NCI-H187 (cell line): ENCODE measurements at places on chromosomes 5 and 9.

GRCh38 chr5:112738191-112738560 lies 491 bp downstream of the APC start:
- no peak for DNase-seq

DNA sequence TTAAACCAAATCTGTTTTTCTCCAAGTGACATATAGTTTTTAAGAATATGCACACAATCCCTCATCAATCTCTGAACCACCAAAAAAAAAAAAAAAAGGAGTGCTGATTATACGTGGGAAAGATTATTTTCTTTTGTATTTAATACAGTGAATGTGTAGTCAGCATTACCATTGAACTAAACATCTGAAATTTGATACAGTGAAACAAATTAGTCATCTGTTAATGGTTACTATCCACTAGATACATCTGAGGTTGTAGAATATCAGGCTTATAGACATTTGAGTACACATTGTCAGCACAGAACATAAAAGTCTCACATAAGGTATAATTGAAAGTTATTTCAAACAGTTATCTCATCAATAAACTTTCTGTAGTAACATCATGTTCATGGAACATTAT lies 87.0 kb downstream of the SLF1 start:
- DNase-seq: no peak

DNA sequence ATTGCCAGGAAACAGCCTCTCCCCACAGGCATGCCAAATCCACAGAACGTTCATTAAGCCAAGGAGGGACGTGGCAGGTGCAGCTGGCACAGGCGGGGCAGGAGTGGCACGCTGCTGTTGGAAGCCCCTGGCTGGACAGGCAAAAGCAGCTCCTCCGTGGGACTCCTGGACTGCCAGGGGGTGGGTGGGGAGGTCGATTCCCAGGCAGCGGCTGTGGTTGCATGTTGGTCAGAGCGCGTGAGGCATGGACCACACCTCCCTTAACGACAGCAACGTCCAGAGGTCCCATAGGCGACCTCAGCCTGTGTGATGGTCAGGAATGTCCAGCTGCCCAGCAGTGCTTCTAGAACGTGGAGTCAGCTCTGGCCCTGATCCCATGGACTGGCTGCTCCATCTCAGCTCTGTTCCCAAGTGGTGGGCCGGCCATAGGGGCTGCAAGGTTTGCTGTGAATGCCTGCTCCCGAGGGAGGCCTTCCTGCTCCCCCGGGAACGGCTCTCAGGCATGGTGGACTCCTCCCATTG lies 6.9 kb downstream of the SLC6A19 start:
- no peak for DNase-seq

GRCh38 chr5:3787604-3788003 lies 192.0 kb downstream of the IRX1 start:
- no peak for DNase-seq

DNA sequence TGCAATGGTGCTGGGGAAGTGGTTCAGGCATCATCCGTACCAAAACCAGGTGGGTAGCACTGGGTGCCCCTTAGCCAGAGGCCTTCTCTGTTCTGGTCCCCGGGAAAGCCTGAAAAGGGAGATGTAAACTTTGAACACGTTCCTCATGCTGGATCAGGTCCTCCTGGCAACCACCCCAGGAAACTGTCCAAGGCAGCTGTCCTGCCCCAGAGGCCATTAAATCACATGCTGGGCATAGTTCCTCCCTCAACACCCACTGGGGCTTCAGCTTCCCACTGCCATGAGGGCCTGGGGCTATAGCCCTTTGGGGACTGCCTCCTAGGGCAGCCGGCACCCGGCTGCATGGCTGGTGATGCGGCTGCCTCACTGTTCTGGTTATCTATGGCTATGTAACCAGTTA lies 228.9 kb upstream of the MVB12B start:
- DNase-seq: no peak

- DNase-seq: no peak
Measured at GRCh38 chr5:66136053-66136452, 8.0 kb upstream of the SREK1 start.

DNA sequence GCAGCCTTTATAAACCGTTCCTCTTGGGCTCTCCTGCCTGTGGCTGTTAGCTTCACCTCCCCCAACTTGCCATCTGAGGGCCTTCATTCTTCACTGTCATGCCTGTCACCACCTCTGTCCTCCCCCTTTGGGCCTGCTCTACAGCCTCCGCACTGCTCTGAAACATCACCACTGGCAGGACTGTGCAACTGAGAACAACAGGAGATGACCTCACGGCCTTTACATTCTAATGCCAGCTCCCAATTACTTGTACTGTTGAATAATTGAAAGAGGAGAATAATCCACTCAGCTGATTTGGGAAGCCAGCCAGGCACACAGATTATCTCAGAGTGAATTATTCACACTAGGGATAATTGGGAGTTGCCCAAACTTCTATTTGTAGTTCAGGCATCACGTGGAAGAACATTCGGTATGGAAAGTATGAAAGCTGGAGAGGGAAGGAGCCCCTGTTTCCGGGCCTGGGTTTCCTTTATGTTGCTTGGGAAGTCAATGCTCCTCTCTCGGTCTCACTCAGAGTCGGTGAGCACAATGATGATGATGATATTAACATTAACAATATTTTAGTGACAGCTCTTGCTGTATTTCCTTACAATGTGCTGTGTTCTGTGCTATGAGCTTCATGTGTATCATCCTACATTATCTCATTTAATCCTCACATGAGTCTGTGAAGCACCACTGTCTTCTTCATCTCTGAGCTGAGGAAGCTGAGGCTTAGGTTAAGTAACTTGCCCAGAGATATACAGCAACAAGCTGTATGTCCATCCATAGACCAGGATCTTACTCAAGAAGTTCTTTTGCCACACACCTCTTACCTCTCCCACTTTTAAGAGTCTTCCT lies 99.3 kb upstream of the LRRTM2 start:
- DNase-seq: no peak

GRCh38 chr5:45062044-45062443 lies 253.3 kb downstream of the MRPS30 start:
- no peak for DNase-seq

DNA sequence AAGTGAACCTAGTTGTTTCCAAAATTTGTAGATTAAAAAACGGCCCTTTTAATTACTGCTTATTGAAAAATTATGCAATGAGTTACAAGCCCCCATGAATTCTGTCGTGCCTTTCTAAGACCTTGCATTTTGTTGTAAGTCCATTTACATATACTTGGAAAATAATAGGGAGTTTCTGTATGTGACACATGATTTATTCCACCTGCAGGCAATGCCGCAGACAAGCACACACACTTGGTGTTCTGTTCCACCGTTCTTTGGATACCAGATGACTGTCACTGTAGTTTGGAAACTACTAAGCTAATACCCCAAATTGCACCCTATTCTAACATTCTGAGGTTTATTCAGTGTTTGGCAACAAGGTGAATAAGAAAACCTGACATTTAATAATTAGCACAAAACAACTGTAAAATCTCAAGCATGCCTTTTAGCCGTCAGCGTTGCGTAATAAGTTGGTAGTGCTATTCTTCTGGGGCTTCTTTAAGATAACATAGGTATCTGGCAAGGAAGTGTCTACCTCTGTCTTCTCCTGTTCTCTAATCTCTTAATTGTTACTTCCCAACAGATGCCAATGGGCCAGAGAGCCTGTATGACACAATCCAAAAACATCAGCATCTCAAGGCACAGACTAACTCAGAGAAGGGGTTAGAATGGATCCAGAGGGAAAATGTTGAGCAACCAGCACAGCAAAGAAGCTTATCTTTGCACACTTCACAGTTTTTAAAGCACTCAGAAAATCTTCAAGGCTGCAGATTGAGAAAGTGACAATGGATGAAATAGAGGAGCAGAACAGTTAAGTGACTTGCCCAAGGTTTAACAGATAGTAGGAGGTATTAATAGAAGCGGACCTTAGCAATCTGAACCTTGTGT lies 48.2 kb upstream of the DPYSL3 start:
- no peak for DNase-seq

- DNase-seq: no peak
Measured at GRCh38 chr5:42032137-42032536, 107.1 kb downstream of the FBXO4 start.

- no peak for DNase-seq
Measured at GRCh38 chr5:40834391-40834848, 602 bp downstream of the RPL37 start.

GRCh38 chr5:150500328-150500841 lies 7.5 kb upstream of the NDST1 start:
- no peak for DNase-seq

GRCh38 chr5:58649716-58650115 lies 66.8 kb downstream of the RAB3C start:
- DNase-seq: no peak
